NCI-H1105 treated with DMSO at 0.1 percent for 48 hours (cell line): ENCODE measurements at places on chromosomes 4 and X.

- DNase-seq: no peak
These were observed 40.5 kb downstream of the ATP1B4 start for GRCh38 chrX:120402369-120402768.

- no peak for DNase-seq
These were observed 85.2 kb downstream of the MAPK10 start for GRCh38 chr4:86274642-86275041.

DNA sequence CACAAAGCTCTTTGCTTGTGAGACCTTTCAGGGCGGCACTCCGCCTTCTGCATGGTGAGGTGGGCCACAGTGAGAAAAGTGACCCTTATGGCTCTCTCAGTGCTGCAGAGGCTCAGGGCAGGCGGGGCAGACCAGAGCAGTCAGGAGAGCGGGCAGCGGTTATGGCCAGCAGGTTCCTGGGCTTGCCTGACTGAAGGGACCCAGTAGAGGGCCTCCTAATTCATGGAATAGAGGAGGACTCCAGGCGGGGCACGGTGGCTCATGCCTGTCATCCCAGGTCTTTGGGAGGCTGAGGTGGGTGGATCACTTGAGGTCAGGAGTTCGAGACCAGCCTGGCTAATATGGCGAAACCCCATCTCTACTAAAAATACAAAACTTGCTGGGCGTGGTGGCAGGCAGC lies 91.4 kb downstream of the CLNK start:
- no peak for DNase-seq

DNA sequence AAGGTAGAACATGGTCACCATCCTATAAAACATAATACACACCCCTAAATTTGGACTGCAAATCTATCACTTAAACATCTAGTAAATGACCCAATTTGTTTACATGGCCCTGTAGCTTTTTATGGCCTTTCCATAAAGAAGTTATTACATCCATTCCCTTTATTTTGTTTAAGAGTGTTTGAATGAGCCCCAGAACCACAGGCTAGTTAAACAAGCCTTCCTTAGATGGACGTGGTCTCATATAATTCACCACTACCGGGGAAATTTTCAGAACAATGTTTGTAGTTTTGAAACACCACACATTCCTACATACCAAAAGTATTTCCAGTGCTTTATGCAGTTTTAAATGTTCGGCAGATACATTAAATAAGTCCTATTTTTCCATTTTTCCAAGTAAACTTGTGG lies 12.3 kb downstream of the PDGFC start:
- DNase-seq: no peak

DNA sequence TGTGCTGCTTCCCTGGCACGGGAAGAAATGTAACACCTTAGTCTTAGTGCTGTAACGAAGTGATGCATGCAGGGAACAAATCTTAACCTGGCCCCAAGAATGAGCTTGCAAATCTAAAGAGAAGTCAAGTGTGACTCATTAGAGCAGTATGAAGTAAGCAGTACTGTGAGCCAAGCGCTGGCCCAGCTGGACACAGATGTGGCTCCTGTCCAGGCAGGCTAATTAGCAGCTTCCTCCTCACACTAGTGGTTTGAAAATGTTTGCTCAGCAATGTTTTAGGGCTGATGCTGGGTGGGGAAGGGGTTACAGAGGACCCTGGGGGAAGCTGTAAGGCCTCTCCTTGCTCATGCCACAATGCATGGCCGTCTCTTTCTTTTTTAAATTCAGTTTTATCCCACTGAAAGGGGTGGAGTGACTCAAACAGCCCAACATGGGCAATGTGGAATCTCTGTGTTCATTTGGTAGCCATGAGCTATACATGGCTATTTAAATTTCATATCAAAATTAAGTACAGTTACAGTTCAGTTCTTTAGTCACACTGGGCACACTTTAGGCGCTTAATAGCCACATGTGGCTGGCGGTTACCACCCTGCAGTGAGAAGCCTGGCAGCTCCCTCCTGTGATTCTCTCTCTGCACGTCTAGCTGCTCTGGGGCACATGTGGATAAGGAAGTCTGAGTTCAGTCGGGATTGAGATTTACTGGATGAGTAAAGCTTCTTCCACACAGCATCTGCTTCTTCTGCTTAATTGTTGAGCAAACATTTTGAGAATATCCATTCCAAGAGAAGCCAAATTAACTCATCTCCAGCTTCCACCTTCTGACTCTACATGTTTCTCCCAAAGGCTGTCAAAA lies 48.8 kb downstream of the MAP7D2 start:
- peak; percentile 64 for DNase-seq

GRCh38 chr4:177163532-177163931 lies 146.1 kb upstream of the NEIL3 start:
- no peak for DNase-seq

DNA sequence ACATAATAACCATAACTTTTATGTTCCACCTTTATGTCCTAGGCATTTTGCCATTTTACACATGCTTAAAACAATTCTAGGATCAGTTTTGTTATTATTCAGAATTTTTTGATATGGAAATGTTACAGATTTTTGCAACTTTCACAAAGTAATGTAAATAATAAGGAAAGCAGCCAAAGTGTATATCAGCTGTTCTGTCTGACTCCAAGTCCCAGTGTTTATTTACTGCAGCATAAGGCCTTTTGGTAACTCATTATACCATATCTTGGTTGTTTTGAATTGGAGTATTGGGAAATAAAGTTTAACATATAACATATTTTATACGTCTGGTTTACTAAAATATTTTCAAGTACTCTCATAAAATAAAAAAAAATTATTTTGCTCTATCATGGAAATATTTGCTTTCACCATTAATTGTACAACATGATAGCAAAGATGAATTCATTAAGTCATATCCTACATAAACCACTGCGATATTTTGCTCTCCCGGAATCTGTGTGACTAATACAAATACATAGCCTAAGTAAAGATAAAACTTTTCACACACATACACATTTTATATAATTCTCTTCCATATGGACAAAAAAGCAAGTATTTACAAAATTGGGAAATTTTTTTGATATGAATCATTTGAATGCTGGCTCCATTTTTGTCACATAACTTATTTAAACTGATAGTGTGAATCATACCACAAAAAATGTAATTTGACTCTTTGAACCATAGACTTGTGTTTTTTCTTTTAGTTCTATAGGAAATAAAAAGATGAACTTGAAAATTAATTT lies 399.0 kb downstream of the PABPC4L start:
- no peak for DNase-seq

DNA sequence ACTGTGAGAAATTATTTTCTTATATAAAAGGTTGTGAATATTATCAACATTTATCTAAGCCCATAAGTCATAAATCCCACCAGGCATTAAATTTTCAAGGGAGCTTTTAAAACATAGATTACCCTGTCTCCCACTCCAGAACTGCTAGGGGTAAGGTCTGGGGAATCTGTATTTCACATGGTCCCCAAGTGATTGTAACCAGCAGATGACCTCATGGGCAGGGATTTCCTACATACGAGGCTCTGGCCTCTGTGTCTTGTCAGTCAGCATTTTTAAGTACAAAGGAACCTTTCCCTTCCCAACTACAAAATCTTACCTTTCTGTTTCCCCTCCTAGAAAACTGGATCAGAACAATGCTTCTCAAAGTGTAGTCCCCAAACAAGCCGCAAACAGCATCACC lies 188.6 kb downstream of the TSPAN5 start:
- no peak for DNase-seq

- no peak for DNase-seq
These were observed 7.3 kb downstream of the CCDC22 start for GRCh38 chrX:49242545-49243066.

DNA sequence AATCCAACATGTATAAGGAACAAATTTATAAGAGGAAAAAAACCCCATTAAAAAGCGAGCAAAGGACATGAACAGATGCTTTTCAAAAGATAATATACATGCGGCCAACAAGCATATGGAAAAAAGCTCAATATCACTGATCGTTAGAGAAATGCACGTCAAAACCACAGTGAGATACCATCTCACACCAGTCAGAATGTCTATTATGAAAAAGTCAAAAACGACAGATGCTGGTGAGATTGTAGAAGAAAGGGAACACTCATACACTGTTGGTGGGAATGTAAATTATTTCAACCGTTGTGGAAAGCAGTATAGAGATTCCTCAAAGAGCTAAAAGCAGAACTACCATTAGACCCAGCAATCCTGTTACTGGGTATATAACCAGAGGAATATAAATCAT lies 465.4 kb downstream of the TMA16 start:
- no peak for DNase-seq

DNA sequence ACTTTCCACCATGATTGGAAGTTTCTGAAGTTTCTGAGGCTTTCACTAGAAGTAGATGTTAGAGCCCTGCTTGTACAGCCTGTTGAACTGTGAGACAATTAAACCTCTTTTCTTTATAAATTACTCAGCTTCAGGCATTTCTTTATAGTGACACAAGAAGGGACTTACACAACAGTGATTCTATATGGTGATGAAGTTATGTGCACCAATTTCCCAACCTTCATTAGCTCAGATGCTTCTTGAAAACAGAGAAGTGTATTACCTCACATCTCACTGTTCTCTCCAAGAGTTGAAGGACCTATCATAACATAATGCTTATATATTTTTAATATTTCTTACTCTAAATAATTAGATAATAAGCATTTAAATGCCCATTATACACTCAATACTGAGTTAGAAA lies 202.1 kb upstream of the ANXA10 start:
- DNase-seq: no peak

GRCh38 chr4:100841911-100842310 lies 324.1 kb upstream of the EMCN start:
- DNase-seq: no peak

- no peak for DNase-seq
These were observed 168.8 kb upstream of the RBPJ start for GRCh38 chr4:26152056-26152455.

GRCh38 chr4:125515016-125515415 lies 200.3 kb downstream of the FAT4 start:
- no peak for DNase-seq

DNA sequence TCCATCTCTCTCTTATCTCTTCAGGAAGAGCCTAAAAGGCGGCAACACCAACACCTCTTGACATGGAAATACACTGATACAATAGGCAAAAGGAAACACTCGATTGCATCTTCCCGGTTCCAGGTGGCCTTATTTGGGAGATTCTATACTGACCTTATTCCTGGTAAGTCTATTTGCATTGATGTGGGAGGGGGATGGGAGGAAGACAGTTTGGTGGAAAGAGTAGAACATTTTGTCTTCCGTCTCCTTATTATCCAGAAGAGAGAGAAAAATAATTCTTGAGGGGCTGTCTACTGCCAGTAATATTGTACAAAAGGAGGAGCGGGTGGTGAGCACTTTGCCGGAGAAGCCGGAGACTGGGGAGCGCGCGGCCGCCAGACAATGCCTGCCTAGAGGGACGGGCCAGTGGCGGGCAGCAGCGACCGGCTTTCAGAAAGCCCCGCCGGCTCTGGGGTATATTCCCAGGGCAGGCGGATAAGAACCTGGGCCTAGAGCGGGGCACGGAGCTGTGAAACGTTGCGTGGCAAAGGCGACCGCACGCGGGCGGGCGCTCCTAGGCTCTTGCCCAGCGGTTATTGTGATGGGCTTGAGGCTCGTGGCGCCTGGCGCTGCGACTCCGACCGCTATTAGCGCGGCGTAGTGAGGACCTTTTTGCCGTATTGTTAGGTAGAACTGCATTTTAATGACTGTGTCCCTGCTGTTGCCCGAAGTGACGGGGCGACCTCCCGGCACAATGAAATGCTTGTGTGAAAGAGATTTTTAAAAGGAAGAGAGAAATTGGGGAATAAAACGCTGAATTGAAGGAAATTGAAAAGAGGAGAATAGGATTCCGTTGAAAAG lies 518 bp downstream of the PRDM8 start:
- DNase-seq: no peak

DNA sequence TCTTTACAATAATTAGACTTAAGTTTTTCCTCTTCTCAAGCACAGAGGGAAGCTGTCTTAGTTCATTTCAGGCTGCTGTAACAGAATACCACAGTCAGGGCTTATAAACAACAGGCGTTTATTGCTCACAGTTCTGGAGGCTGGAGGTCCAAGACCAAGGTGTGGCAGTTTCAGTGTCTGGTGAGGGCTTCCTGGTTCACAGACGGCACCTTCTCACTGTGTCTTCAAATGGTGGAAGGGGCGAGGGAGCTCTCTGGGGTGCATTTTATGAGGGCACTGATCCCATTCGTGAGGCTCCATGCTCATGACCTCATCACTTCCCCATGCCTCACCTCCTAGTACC lies 115.7 kb upstream of the MXRA5 start:
- no peak for DNase-seq

DNA sequence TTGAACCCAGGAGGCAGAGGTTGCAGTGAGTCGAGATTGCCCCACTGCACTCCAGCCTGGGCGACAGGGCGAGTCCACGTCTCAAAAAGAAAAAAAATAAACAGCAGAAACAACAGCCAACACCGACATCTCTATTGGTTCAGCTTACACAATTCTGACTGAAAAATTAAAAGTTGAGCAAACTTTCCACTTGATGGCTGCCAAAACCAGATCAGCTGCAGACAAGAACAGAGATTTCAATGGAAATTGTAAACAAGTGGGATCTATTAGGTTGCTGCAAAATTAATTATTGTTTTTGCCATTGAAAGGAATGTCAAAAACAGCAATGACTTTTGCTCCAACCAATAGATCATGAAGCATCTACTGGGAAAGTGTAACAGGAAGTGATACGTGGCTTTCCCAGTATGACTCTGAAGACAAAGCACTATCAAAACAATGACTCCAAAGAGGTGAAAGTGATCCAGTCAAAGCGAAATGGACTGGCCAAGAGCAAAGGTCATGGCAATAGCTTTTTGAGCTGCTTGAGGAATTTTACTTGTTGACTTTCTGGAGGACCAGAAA lies 26.3 kb downstream of the UPF3B start:
- no peak for DNase-seq

DNA sequence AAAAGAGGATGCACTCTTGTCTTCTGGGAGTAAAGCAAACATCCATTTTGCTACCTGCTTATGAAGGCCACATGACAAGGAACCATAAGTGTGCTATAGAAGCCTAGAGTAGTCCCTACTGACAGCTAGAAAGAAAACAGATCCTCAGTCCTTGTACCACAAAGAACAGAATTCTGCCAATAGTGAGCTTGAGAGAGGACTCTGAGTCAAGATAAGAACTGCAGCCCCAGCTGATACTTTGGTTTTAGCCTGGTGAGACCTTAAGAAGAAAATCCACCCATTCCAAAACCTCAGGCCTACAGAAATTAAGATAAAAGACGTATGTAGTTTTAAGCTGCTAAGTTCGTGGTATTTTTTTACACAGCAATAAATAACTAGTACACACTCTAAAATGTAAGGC lies 914.6 kb downstream of the PCDH19 start:
- DNase-seq: no peak

- DNase-seq: no peak
These were observed 26.8 kb upstream of the HMX1 start for GRCh38 chr4:8898419-8898818.
